ENCODE measurements at places on chromosomes 6 and 20.

DNA sequence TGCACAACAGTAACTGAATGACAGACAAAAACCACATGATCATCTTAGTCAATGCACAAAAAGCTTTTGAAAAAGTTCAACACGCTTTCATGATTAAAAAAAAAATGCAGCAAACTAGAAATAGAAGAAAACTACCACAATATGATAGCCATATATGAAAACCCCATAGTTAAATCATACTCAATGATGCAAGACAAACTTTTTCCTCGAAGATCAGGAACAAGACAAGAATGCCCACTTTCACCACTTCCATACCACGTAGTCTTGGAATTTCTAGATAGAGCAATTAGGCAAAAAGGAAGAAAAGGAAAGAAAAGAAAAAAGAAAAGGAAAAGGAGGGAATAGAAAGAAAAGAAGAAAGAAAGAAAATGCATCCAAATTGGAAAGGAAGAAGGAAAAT is 44.6 kb upstream of the SLC23A2 start:
- DNase-seq = no peak

DNA sequence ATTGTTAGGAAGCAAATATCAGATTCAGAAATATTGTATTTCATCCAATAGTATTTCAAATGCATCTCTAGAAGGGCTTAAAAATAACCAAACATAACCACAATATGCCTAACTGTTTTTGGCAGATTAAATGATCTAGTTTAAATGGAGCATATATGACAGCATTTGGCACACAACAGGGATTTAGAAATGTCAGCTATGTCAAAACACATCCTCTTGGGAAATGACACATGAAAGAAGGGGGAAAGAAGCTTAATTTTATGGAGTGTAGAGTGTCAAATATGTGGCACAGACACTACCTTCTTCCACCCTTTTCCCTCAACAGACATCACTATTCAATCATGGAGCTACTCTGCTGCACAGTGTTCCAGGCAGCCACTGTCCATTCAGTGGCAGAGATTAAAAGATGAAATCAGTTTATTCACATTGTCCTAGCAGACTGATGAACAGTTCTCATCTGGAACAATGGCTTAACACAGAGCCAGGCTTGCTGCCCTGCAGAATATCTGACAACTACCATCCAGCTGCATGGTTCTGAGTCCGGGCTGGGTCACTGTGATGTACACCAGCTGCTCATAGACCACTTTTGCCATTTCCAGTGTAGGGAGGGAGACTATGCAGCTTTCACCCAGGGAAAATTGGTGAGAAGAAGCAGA is 349.8 kb downstream of the DHX35 start:
- no peak for DNase-seq

DNA sequence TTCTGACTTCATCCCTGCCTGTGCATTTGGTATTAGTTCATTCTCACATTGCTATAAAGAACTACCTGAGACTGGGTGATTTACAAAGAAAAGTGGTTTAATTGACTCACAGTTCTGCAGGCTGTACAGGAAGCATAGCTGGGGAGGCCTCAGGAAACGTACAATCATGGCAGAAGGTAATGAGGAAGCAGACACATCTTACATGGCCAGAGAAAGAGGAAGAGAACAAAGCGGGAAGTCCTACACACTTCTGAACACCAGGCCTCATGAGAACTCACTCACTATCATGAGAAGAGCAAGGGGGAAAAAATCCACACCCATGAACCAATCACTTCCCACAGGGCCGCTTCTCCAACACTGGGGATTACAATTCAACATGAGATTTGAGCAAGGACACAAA is 303.9 kb downstream of the CBLN4 start:
- no peak for DNase-seq

GRCh38 chr6:15534974-15535373 is 127.9 kb downstream of the DTNBP1 start:
- DNase-seq = no peak

- no peak for DNase-seq
These were observed 59.6 kb upstream of the ZFP64 start for GRCh38 chr20:52251136-52251700.

- DNase-seq = no peak
These were observed 845 bp downstream of the ZMYND8 start for GRCh38 chr20:47355489-47356219.

GRCh38 chr6:54191461-54191860 is 80.2 kb downstream of the MLIP start:
- DNase-seq = no peak

DNA sequence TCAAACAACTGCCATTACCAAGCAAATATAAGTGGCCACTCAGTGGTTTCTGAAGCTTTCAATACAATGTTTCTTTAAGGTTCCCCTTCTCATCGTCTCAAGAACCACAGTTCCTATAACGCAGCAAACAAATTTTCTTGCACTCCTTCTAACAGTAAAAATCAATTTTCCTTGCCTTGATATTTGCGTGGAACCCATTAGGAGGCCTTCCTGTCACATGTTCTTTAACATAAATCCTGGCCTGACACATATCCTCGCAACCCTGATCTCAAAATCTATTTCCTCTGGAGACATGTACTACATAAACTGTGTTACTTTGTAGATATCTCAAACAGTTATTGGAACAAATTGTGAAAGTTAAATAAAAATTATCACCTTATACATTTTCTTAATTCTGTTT is 65.9 kb upstream of the MANEA start:
- DNase-seq = no peak

DNA sequence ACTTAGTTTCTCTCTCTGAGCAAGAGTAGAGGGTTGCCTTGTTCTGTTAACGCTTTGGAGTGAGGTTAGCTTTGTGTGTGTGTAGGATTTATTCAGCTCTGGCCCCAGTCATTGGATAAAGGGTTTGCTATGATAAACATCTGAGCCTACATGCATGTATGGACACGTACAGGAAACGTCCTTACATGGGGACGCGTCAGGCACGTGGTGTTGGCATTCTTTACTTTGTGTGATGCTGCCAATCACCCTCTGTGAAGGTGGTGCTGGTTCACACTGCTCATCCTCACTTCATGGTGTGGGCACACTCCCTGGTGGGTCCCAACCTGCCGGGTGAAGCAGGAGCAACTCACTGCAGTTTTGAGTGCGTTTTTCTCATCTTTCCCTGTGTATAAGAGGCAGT is 53.4 kb upstream of the CD93 start:
- no peak for DNase-seq

- no peak for DNase-seq
These were observed 680.9 kb downstream of the MAFB start for GRCh38 chr20:40008177-40008576.

- no peak for DNase-seq
These were observed 33.6 kb downstream of the MAFB start for GRCh38 chr20:40655451-40655850.

DNA sequence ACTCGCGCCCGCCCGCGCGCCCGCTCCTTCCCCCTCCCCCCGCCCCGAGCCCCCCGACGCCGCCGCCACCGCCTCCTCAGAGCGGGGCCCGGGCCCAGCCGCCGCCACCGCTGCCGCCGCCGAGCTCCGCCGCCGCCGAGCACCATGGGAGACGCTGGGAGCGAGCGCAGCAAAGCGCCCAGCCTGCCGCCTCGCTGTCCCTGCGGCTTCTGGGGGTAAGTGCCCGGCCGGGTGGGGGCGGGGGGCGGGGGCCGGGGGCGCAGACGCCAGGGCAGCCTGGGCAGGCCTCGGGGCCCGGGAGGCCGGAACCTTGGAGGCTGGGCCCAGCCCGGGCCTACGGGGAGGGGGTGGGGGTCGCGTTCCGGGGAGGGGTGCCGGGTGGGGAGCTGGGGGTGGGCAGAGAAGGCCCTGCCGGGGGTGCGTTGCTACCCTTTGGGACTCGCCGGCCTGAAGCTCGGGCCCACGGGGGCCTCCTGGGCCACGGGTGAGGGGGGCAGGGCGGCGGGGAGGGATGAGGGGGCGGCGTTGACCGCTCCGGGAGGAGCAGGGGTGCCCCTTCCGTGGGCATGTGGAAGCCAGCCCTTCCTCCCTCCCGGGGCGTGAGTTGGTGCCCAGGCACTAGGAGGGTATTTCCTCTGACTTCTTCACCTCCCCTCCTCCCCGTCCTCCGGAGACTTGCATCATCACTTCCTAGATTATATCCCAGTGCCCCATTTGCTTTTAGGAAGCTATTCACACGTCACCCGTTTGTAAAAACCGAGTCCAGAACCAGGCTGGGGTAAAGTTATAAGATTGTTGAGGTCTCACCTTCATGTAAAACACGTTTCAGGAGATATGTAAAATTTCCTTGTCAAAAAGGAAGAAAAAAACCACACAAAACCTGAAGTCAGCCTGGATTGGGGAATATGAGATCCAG is 533 bp downstream of the ZFAND3 start:
- DNase-seq = no peak

DNA sequence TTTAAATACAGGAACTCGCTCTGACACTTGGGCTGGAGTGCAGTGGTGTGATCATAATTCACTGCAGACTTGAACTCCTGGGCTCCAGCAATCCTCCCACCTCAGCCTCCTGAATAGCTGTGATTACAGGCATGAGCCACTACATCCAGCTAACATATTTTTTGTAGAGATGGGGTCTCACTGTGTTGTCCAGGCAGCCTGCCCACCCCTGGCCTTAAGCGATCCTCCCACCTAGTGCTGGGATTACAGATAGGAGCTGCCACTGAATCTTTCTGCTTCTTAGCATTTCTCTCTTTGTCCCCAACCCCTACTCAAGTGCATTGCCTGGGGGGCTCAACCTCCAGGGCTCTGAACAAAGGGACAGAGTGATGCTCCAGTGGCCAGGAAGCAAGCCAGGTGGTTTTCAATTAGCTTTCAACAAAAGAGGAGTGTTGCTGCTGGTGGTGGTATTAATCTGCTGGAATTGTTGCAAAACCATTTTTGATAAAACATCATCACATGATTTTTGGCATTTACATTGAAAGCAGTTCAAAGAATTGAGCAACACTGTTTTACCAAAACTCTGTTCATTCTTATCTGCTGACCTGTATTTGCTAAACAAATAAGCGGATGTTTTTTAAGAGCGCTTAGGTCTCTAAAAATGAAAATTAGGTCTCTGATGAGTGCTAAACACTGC is 40.4 kb upstream of the BPIFA2 start:
- DNase-seq = no peak

GRCh38 chr6:113758826-113759574 is 98.1 kb upstream of the MARCKS start:
- no peak for DNase-seq

- DNase-seq = no peak
These were observed 11.2 kb downstream of the ZNF337 start for GRCh38 chr20:25685276-25686080.

Measured in GM12864 (cell line).